Glomerular endothelial cell (primary cell): ENCODE measurements at places on chromosomes 3 and 15.

GRCh38 chr3:184635774-184636173, 74.2 kb downstream of the EPHB3 start:
- DNase-seq, result no peak

- no peak for DNase-seq
Observed at GRCh38 chr15:31871166-31871886, 159.0 kb upstream of the CHRNA7 start.

DNA sequence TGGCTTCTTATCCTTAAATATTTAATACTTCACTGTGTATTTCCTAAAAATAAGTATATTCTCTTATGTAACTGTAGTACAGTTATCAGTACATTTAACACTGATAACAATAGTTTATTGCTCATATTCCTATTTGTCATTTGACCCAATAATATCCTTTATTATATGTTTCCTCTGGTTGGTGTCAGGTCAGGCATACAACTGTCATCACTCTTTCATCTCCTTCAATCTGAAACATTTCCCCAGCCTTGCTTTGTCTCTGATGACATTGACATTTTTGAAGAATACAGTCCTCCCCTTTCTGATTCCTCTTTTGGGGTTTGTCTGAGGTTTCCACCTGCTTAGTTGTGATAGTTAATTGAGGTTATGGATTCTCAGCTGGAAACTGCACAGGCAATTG, 27.8 kb downstream of the PLEKHO2 start:
- no peak for DNase-seq

- DNase-seq, result no peak
Observed at GRCh38 chr3:48687220-48687678, 1.5 kb upstream of the NCKIPSD start.

DNA sequence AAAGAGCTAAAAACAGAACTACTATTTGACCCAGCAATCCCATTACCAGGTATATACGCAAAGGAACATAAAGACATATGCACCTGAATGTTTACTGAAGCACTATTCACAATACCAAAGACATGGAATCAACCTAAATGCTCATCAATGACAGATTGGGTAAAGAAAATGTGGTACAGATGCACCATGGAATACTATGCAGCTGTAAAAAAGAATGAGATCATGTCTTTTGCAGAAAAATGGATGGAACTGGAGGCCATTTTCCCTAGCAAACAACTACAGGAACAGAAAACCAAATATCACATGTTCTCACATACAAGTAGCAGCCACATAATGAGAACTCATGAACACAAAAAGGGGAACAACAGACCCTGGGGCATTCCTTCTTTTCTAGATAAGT, 208.9 kb upstream of the LRRFIP2 start:
- DNase-seq, result no peak

DNA sequence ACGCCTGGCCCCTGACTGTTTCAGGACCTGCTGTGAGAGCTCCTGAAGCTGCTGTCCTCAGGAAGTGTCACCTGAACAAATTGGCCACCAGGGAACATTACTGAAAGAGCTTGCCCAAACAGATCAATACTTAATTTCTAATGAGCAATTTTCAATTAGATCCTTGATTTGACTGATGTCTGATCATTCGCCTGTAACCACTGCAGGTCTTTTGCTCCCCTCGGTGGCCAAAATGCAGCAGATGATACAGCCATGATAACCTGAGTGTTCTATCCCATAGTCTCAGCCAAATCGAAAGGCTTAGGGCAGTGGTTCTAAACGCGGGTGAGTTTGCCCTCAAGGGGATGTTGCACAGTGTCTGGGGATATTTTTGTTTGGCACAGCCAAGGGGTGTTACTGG, 57.6 kb upstream of the MEX3B start:
- DNase-seq, result no peak

DNA sequence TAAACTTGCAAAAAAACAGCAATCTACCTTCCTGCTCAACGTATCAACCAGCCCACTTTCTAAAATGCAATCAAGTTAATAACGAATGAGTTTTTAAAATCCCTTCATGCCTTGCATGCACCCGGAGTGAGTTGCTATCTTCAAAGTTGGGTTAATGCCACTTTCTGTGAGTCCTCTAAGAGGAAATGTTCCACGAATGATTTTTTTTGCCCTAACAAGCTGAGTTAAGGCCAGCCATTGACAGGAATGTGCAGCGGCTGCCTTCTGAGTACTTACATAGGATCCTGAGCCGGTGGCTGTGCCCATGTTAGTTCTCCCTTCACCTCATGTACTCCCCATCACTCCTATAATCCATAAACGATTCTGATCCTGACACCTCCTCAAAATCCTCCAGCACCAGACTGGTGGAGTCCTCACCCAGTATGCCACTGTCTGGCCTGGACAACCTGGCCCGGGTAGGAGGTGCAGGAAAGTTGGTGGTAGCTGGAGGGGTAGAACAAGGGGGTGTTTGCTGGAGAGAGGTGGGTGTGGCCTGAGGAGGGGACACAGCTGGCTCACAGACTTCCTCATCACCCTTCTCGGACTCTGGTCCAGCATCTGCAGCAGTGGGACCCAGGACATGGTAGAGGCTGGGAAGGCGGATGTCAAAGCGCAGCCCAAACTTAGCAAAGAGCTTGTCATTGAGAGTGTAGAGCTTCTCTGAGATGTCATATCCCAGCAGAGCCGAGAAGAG, 12.4 kb downstream of the POPDC2 start:
- no peak for DNase-seq

GRCh38 chr15:91040856-91041255, 18.5 kb upstream of the VPS33B start:
- no peak for DNase-seq

GRCh38 chr3:108602249-108602934, 12.9 kb downstream of the DZIP3 start:
- no peak for DNase-seq

DNA sequence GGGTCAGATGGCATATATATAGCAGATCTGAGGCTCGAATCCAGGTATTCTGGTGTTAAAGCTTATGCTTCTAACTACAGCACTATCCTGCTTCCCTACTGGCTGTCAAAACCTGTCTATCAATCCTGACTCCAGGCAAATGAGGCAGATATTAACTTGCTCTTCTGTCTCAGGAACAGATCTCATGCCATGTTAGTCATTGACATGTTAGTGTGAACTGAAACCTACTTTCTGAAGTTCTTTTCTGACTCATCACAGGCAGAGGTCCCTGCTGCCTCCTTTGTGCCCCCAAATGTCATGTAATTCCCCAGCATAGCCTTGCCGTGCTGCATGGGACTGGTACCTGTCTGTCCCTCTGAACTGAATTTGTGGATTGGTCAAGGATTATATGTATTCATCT, 125.0 kb upstream of the SMAD3 start:
- no peak for DNase-seq

GRCh38 chr3:138912237-138912636, 34.7 kb downstream of the FOXL2 start:
- no peak for DNase-seq

DNA sequence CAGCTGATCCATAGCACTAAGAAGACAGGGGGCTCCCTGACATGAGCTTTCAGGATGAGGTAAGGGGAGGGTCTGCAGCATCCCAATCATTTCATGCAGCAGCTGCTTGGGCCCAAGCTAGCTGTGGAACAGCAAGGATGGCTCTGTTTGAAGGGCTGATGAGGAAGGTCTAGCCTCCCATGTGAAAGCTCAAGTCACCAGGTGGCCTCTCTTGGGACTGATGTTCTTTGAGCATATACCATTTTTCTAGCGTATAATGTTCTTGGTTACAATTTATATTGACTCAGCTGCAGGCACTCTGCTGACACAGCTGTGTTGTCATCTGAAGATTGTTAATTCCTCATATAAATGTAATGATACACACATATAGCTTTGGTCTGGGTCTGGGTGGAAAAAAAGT, 87.0 kb downstream of the CD200R1L start:
- DNase-seq, result no peak

GRCh38 chr15:58864602-58865424, 68.7 kb downstream of the SLTM start:
- DNase-seq, result no peak

- DNase-seq, result no peak
Observed at GRCh38 chr15:61169275-61169903, 59.7 kb downstream of the RORA start.

- no peak for DNase-seq
Observed at GRCh38 chr15:74157868-74158827, 15.4 kb upstream of the ISLR start.

- DNase-seq, result no peak
Observed at GRCh38 chr15:34802803-34803750, 7.7 kb upstream of the ACTC1 start.

DNA sequence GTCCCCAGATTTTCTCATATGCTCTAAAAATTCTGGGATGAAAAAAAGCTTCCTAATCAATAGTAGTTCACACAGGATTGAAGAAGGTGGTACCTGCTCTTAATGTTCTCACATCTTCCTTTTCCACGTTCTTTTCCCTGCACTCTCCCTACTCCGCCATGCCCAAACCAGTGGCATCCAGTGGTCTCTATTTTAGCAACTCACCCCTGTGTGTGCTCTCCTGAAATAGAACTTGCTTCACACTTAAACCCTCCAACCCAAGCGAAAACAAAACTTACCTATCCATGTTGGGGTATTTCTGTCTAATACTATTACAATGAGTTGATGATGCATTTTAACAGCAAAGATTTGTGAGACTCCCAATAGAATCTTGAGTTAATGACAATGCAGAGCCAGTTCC, 148.8 kb downstream of the PLD1 start:
- DNase-seq, result no peak

- DNase-seq, result no peak
Observed at GRCh38 chr3:136465296-136465695, 215.2 kb downstream of the PCCB start.
